ENCODE measurements at places on chromosomes 2 and 18.

GRCh38 chr2:119490653-119491195, 33.6 kb downstream of the SCTR start:
- DNase-seq = no peak

DNA sequence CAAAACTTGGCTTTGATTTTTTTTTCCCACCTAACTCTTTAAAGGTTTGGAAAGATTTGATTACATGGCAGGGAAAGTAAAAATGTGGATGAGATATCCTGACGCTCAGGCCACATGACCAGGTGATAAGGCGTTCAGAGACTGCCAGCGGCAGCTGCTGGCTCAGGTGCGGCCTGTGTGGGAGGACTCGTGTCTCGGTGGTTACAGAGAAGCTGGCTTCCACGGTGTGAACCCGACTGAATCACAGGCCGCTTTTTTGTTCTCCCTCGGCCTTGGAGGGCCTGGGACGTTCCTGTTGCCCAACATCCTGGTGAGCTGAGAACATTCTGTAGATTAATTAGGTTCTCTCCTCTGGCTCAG, 124.2 kb upstream of the ZNF516 start:
- DNase-seq = no peak

DNA sequence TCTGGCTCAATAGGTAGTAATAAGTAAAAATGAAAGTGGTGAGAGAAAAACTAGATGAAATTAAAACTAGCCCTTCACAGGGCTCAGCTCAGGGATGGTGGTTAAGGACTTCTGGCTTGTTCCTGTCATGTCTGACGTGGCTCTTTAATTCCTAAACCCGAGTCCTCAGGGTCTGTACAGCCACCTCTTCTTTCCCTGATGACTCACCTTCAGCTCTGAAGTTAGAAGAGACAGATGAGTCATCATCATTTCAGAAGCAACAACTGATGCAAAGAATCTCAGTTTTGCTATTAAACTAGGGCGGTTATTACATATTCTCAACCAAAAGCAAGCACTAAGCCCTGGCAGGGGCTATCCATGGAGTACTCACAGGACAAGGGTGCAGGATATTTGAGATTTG, 24.0 kb upstream of the ITGB6 start:
- DNase-seq = no peak

- no peak for DNase-seq
Measured at GRCh38 chr2:851680-852079, 99.0 kb upstream of the SNTG2 start.

GRCh38 chr2:39511219-39511604, 74.1 kb upstream of the MAP4K3 start:
- no peak for DNase-seq

GRCh38 chr2:1730015-1730927, 14.0 kb downstream of the PXDN start:
- DNase-seq = no peak

DNA sequence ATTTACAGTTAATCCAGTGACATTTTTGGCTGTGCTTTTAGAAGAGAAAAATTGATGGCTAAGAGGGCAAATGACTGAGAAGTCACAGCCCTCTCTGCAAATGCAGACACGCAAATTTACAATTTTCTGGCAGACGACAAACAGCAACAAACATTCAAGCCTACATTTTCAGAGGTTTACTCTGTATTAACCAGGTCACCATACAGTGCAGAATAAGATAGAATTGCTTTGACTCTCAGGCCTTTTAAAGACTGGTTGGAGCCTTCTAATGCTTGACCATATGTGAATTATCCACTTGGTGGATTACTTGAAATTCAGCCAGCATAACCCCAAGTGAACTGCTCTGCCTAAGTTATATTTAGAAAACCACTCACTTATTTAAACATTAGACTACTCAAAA, 280.9 kb upstream of the STON1 start:
- DNase-seq = no peak

DNA sequence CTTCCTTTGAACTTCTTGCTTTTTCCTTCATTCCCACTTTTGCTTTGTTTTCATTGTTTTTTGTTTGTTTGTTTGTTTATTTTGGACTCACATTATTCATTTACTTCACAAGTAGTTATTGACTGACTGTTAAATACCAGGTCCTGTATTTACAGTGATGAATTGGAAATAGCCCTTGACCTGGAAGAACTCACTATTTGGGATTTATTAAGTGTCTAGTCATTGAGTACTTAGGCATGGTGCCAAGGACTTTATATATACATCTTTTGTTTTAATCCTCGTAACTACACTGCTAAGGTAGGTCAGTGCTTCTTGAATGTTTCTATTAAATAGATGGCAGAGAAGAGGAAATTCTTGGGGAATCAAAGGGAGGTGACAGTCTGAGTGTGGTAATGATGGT, 11.1 kb downstream of the SPOPL start:
- no peak for DNase-seq

- DNase-seq = no peak
Measured at GRCh38 chr2:133968446-133968845, 285.4 kb upstream of the MGAT5 start.

DNA sequence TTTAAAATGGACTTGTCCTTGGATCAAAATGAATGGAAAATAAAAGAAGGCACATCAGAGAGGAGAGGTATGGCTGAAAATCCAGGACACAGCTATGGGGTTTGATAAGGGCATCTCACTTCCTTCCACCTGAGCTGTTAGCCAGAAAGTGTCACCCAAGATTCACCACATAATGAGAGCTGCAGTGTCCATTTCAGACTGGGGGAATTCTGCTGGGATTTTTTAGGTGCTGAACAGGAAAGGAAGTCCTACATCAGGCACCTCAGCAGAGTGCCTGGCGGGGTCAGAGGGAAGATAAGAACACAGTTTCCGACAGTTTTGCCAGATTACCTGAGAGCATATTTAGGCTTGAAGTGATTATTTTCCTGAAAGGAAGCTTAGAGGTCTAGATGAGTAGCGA, 187.6 kb upstream of the HNMT start:
- DNase-seq = no peak

DNA sequence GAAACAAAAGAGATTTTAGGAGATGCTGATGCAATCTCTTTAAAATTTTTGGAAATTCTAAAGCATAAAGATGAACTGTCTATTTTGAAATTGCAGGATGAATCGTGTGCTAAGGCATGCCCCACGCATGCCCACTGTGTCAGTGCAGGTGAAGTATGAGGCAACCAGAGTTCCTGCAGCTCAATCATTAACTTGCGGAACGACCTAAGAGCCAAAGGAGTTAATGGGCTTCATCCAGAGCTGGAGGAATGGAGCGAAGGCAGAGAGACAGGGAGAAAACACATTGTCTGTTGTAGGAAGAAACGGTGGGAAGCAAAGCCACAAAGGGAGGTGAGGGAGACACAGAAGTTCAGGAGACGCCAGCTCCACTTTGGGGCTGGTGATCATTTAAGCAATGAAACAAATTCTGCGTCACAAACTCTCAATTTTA, 265.2 kb downstream of the CCDC85A start:
- no peak for DNase-seq

DNA sequence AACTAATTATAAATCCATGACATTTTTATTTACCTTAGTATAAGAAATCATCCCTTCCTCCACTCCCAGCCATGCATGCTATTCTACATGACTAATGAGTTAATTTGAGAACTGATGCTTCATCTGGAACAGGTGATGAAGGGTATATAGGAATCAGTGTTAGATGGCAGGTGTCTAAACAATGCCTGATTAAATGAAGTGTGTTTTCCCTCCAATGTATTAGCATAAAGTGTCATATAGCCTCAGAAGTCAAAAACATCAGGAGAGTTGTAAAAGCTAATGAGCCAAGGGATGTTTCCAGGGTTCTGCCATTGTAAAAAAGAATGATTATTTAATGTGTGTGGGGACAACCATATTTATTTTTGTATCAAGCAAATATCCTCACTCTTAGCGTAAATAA, 913.8 kb downstream of the DCC start:
- no peak for DNase-seq

DNA sequence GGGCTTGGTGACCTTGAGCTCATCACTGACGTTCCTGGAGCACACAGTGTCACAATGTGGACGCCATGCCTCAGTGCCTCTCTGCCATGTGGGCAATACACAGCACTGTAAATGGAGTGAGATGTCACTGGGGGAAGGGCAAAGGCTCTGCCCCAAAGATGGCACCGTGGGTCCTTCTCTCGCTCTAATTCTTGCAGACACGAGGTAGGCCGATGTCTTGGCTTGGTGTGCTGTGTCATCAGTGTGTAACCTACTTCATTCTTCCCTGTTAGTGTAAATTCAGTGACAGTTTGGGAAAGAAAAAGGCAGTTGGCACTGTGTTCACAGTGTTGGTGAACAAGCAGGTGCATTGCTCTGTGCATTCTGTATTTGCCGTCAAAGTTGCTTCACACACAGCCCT, 309.3 kb upstream of the MYT1L start:
- DNase-seq = no peak

DNA sequence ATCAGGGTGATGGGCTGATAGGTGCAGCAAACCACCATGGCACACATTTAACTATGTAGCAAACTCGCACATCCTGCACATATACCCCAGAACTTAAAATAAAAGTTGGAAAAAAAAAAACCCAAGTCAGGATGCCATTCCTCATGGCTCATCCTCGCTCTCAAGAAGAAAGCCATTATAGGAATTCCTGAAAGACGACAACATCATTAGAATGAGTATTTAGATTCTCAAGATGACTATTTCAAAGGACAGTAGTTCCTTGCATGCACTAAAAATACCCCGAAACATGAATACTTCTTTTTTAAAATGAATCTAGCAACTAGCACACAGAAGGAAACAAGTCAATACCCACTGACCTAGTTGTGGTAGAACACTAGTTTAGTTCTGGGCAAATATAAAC, 285.8 kb upstream of the REV1 start:
- DNase-seq = no peak

DNA sequence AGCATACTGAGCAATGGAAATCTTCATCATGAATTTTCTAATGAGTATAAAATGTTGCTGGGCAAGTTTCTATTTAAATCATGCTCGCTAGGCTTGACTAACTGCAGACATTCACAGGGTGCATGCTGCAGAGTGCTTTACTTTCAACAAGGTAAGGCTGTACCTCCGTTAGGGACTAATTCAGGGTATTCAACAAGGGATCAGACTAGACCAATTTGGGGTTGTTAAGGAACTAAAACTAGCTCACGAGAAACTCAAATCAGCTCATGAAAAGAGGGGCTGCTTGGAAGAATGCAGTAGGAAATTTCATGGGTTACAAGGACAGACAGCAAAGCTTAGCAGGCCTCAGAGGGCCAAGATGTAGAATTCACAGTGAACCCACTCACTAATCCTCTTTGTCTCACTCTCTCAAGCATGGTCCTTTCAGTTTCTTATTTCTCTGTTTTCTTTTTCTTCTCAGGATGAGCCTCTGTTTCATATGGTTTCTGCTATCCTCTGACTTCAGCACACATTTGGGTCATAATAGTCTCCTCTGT, 2.2 kb downstream of the MYO3B start:
- DNase-seq = no peak

DNA sequence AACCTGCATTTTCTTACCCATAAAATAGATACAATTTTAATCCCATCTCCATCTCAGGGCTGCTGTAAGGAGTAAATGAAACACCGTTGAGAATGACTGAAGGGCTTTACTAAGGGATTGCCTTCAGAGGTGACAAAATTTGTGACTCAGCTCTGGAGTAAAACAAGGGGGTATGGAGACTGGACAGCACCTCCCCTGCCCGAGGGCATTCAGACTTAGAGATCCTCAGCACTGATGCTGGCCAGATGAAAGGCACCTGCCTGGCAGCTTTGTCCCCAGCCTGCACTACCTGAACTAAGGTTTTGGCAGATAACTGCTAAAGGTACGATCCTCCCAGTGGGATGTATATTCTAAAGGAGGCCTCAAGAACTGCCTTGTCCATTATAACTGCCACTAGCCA, 105.9 kb upstream of the STPG4 start:
- DNase-seq = no peak

- no peak for DNase-seq
Measured at GRCh38 chr18:53909668-53910067, 314.8 kb downstream of the MBD2 start.

DNA sequence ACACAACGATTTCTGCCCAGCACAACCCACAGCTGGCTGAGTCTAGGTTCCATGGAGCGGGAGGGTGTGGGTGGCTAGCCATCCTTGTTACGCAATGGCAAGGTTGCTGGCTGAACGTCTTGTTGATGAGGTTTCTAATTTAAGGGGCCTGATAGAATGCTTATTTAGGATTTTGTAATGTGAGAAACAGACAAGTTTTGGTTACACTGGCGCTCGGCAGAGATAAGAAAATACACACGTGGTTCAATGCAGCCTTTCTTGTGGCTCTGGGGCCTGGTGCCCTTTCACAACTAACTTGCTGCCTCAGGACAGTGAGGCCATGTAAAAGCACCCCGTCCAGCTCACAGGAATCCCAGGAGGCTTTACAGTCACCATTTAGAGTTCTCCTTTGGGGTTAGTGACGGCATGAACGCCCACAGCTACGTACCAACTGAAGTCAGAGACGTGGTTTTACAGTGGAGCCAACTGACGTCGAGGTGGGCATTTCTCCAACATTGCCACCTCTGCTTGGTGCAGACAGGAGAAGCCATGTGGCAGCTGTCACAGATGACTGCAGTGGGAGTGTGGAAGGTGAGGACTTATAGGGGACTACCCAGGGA, 29.7 kb upstream of the PIEZO2 start:
- DNase-seq = no peak

DNA sequence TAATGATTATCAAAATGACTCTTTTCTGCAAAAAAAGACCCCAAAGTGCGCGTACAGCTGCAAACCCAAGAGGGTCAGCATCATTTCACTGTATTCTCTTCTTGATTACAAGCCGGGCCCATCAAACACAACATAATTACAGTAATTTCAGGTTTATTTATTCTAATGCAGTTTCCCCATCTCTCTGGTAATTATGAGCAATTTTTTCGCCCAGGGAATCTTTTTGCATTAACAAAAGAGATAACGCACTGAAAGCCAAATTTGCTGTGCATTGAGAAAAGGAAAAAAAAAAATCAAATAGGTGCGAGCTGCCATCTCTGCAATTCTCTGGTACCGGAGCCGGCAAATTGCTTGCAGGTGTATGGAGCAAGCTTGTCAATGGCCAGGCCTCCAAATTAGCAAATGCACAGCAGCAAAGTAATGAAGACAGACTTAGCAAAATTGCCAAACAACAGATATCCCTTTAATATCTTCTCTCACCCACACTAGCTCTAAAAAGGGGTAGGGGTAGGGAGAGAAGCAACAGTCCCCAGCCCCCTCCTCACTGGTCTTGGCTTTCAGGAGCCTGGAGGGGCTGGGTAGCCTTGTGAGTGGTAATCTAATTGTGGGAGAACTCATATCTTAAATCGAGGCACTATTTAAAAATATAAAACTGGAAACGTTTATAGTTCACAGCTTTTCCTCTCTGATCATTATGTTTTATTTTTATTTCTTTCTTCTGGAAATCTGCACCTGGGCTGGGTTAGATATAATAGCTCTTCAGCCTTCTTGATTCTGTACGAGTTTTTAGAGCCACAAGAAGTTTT, 6.7 kb downstream of the DLX1 start:
- no peak for DNase-seq

GRCh38 chr2:181847702-181848101, 43.8 kb upstream of the ITPRID2 start:
- DNase-seq = no peak

- DNase-seq = peak; percentile 32
Measured at GRCh38 chr2:219352448-219353023, 20.0 kb upstream of the RESP18 start.

Measured in stimulated activated CD8-positive, alpha-beta memory T cell treated with anti-CD3 and anti-CD28 coated beads, Interleukin-4, amount 100 ng/mL, for 1 hour (primary cell).